Stimulated activated CD4-positive, alpha-beta T cell treated with anti-CD3 and anti-CD28 coated beads, Interleukin-12 subunit alpha, Interleukin-12 subunit beta, amount 100 ng/mL, for 48 hours (primary cell): ENCODE measurements at places on chromosomes 1 and 21.

DNA sequence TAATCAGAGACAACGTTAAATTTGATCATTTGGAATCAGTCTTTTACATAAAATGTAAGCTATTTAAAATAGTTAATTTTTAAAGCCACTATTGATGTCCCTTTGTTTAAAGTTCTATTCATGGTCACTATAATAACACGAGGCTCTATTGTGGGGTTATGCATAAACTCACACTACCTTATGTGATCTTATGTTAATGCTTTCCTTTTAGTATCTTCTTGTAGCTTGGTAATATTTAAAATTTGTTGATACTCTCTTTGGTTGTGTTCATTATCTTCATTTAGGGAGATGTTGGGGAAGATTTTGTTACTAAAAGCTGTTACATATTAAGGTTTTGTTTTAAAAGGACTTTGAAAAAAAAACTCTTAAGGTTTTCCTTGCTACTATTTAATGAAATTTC lies 1.2 kb downstream of the B3GALT2 start:
- DNase-seq: no peak

DNA sequence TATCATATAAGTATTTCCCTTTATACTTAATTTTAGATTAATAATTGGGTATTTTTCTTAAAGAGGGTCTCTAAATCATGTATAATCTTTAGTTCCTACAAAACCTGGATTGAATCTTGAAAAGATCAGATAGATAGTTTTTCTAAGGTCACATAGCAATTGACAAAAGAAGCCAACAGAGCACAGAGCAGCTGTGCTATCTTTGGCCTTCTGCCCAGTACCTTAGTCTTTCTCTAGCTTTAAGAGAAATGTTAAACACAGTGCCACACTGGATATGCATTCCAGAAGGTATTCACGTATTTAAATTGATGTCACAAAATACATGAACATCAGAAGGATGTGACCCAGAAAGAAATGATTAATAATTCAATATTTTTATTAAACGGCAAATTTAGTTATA lies 86.8 kb downstream of the C21orf91 start:
- no peak for DNase-seq

DNA sequence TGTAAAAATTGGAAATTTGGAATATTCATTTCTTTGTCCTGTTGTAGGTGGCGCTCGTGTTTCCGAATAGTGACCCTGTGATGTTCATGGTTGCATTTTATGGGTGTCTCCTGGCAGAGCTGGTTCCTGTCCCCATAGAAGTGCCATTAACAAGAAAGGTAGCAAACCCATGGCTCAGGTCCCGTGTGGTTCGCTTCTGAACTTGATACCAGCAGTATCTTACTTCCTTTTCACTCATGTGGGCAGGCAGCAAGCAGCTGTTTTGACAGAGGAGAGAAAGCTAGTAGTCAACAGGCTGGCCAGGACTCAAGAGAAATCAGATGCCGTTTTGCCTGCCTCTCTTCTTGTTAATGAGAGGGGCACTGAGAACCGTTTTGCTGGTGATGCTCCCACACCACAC lies 72.8 kb downstream of the S100B start:
- no peak for DNase-seq

DNA sequence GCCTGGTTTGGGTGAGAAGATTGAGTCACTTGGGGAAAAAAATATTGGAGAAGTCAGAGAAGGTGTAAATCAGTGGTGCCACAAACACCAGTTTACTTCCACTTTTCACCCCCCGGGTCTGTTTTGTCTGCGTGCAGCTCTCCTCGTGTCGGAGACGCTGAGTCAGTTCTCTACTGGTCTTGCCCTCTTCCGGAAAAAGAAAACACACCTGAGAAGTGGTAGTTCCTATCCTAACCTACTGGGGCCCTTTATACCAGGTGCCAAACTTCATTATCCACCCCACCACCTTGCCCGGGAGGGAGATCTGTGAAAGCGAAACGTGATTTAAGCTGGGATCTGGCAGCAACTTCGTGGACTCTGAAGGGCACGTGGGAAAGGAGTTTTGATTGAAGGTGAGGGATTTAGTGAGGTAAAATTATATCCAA lies 855 bp upstream of the IVNS1ABP start:
- peak; percentile 58 for DNase-seq

GRCh38 chr1:181803421-181803820 lies 258.1 kb downstream of the ZNF648 start:
- no peak for DNase-seq

GRCh38 chr1:51600529-51600928 lies 16.4 kb upstream of the OSBPL9 start:
- no peak for DNase-seq

GRCh38 chr1:47593013-47593568 lies 155.2 kb downstream of the FOXD2 start:
- no peak for DNase-seq

- DNase-seq: no peak
Observed at GRCh38 chr1:189150624-189151023, 1327.0 kb downstream of the BRINP3 start.

- no peak for DNase-seq
Observed at GRCh38 chr1:197029749-197030148, 37.3 kb downstream of the F13B start.

- DNase-seq: peak; percentile 44
Observed at GRCh38 chr1:167489571-167490340, 28.6 kb downstream of the CD247 start.

DNA sequence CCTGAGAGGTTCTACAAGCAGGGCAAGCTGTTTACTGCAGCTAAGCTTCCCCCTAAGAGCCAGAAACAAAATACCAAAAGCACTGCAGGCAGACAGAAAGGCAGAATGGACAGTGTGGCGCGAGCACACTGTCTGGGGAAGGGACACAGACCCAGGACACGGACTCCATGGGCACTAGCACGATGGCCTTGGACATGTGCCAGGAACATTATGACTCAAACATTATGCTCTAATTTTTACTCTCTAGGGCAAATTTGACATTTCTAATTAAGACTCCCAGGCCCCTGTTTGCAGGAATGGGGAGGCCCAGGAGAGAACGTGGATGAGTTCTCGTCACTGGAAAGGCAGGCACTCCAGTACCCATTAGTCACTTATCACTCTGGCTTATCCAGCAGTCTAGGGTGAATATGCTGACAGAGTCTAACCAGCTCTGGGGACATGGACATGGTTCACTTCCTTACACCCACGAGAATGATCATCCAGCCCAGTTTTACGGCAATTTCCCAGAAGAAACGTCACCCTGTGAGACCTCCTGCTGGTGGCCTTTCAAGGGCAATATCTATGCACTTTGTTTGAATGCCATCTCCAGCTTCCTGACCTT lies 45.1 kb downstream of the CAPN8 start:
- no peak for DNase-seq

DNA sequence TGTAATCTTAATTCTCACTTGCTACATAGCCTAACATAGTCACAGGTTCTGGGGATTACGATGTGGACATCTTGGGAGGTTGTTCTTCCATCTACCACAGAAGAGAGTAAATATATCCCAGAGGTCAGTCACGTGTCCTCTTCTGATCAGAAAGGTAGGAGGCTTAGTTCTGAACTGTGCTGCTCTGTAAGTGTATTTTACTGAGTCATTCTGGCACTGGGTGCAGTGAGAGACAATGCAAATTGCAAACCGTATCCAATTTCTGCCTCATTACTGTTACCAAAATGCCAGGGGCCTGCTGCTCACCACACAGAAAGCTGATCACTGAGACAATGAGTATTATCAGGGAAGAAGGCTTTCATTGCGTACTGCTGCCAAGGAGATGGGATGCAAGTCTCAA lies 104.0 kb downstream of the GABPA start:
- DNase-seq: no peak

GRCh38 chr1:155093911-155094621 lies 15.4 kb downstream of the EFNA3 start:
- no peak for DNase-seq
